ENCODE measurements at places on chromosomes 5 and 9.

GRCh38 chr9:119509291-119509905, 140.2 kb upstream of the BRINP1 start:
- no peak for DNase-seq

DNA sequence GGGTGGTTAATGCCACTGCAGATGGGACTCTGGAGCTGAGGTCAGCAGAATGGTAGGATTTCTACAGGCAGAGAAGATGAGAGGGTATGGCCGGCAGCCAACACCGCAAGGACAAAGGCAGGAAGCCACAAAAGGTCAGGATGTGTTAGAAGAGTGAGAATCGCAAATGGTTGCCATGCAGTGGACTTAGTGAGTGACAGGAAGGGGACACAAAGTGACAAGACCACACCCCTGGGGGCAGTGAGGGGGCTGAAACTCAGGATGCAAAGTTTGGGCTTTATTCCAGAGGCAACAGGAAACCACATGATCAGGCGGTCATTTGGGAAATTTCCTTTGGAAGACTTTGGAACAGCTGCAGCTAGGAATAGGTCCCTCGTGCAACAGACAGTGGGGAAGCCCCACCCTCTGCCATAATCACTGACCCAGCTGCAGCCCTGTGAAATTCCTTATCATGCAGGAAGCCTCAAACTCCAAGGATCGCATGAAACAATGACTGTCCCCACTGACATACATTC, 14.2 kb upstream of the CCDC180 start:
- no peak for DNase-seq

DNA sequence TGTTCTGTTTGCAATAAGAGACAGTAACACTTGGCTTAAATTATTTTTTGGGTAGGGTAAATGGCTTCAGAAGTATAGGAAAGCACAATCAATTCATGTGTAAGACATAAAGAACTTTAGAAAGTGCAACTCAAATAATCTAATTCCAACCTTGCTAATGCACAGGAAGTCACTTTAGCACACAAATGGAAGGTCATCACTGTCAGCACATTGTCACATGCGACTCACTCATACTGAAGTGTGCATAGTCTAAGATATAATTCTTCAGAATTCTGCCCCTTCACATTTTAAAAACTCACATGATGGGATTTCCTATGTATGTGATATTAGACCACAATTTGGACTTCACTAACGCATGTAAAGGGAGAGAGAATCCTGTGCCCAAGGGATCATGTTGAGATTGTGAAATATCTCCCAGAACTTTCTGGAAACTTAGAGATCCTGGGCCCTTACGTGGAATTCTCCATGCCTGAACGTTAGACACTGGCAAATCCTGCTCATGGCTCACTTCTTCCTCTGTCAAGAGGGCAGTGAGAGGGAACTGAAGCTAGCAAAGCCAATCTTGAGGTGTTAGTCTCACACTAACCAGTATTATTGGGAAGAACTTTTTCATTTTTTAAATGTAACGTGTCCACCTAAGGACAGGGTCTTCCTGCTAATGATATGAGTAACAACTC, 403.2 kb upstream of the PTGER4 start:
- DNase-seq = no peak

DNA sequence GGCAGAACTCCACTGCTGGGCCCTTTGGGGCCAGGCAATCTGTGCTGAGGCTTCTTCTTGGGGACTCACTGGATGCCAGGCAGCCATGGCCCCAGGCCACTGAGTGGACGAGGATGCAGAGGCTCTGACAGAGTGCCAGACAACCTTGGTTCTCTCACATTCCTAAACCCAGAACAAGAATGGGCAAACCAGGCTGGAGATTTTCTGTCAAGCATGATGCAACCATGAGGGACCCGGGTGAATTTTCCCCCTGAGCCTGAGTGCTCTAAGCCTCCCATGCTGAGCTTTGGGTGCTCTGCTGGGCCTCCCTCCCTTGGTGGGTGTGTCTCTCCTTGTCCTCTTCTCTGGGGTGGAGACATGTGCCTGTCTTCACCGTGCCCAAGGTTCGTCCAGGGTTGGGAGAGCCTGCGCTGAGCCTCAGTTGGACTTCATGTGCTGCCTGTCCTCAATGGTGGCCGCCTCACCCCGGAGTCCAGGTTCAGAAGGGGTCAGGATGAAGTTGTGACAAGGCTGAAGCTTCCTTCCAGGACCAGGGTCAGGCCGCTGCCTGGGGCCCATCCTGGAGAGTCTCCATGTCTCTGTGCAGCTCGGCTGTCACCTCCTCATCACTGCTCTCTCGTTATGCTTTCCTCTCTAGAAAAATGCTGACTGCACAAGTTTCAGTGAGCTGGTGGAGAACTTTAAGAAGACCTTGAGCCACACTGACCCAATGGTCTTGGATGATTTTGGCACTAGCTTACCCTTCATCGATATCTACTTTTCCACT, 24.1 kb downstream of the PITX1 start:
- DNase-seq = no peak

DNA sequence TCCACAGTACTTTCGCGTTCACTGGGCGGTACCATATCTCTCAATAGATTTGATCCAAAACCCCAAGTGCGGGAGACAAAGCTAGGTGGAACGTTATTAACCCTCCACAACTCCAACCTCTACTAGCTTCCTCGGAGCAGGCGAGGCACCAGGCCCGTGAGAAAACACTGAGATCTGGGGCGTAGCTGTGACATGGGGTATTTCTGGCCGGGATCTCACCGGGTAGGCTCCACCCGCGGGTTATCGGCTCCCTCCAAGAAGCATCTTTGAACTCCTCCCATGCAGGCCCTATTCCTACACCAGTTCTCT, 350 bp upstream of the SLC25A46 start:
- no peak for DNase-seq

DNA sequence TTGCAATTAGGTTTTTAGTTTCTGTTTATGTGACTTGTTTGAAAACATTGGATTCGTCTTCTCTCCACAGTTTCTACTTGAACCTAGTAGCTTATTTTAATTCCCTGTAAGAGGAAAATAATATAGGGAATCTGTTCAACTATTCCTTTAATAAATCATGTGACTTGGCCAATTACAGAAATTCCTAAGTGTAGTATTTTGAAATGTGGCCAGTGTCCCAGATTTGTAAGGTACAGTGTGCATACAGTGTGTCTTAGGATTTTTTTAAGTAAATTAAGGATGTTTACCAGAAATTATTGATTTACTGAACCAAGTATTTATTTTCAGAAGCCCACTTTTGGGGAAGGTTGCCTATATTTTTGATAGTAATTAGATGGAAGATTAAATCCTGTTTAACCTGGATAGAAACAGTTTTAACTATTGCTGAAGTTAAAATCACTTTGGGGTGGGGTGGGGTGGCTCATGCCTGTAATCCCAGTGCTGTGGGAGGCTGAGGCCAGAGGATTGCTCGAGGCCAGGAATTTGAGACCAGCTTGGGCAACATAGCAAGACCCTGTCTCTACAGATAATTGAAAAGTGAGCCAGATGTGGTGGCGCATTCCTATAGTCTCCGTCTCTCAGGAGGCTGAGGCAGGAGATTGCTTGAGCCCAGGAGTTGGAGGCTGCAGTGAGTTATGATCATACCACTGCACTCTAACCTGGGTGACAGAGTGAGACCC, 36.9 kb downstream of the G3BP1 start:
- DNase-seq = no peak

- no peak for DNase-seq
Measured at GRCh38 chr5:106397700-106398099, 1273.0 kb downstream of the EFNA5 start.

GRCh38 chr9:613771-614347, 227.6 kb upstream of the DMRT1 start:
- peak; percentile 98 for DNase-seq

DNA sequence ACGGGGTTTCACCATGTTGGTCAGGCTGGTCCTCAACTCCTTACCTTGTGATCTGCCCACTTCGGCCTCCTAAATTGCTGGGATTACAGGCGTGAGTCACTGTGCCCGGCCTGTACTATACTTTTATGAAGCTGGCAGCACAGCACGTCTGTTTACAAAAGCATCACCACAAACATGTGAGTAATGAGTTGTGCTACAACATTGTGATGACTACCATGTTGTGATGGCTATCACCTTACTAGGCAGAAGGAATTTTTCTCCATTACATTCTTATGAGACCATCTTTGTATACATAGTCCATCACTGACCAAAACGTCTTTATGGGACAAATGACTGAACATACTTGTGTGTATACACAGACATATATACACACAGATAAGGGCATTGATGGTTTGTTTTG, 1019.0 kb downstream of the CDH18 start:
- DNase-seq = no peak

DNA sequence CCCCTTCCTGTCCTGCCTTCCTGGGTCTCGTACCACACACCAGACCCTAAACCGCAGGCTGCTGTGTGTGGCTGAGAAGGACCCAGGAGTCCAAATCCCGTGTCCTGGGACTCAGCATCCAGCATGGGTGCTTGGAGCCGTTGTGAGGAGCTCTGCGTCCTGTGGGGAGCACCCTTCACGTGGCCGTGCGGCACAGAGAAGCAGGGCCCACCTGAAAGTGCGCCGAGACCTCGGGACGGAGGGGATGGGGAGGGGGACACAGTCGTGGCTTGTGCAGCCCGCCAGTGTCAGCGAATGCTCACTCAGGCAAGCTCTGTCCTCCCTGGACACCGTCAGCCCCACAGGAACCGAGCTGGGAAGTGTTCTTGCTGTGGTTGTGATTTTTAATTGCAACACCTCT, 244.6 kb downstream of the CACNA1B start:
- no peak for DNase-seq

DNA sequence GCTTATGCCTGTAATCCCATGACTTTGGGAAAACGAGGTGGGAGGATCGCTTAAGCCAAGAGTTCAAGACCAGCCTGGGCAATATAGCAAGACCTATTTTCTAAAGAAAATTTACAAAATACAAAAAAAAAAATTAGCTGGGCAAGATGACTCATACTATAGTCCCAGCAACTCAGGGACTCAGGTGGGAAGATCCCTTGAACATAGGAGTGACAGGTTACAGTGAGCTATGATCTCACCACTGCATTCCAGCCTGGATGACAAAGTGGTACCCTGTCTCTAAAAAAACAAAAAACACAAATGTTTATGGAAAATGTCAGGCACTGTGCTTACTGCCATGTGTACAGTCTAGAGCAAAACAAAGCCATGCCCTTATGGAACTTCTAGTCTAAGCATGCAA, 823.3 kb upstream of the DMAC1 start:
- no peak for DNase-seq

DNA sequence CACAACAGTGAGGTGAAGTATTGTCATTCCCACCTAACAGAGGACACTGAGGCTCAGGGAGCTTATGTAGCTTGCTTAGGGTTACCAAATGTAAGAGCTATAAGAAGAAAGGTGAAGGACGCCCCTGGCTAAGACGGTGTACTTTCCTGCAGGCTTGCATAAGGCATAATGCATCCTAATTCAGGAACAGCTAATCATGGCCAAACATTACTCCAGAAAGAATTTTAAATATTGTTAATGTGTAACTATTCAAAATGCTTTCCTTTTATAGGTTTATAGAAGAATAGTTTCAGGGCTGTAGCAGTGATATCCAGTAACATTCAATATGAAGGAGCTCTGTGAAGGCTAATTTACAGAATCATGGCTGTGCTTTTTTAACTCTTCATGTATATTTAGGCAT, 479.1 kb downstream of the BNC2 start:
- DNase-seq = no peak

GRCh38 chr5:1004461-1005248, 3.9 kb upstream of the NKD2 start:
- DNase-seq = no peak

GRCh38 chr5:125323613-125324012, 577.2 kb upstream of the ZNF608 start:
- DNase-seq = no peak

- DNase-seq = no peak
Measured at GRCh38 chr9:88814577-88814976, 176.7 kb upstream of the S1PR3 start.

DNA sequence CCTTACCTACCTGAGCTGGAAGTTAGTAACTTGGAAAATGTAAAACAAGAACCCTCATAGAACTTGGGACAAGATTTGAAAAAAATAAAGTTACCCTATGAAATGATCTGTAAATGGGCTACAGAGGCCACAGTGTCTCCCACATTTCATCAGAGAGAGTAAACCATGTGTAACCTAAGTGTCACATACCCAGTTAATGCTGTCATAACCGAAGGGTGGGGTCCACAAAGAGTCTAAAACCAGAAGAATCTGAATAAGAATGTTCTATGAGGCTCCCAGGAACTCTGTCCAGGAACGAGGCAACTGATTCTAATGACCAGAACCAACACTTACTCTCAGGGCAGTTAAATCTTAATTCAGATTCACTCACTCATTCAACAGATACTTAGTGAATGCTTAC, 1.0 kb upstream of the FAM13B start:
- DNase-seq = no peak

GRCh38 chr9:113857875-113858274, 18.2 kb upstream of the ZNF618 start:
- DNase-seq = no peak

DNA sequence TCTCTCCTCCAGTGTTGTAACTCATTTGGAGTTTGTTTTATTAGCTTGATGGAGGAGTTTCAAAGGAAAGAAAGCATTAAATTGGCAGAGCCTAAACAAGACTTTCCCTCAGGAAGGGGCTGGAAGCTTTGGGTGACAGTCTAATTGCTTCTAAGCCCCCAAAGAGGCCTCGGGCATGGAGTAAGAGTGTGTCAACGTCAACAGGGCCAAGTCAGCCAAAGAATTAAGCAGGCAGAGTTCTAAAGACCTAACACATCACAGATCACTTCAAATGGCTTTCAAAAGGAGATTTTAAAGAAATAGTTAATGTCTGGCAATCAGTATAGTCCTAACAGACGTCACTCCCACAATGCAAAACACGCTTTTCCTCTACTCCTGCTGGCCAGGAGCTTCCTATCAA, 234.5 kb downstream of the EFNA5 start:
- DNase-seq = no peak

DNA sequence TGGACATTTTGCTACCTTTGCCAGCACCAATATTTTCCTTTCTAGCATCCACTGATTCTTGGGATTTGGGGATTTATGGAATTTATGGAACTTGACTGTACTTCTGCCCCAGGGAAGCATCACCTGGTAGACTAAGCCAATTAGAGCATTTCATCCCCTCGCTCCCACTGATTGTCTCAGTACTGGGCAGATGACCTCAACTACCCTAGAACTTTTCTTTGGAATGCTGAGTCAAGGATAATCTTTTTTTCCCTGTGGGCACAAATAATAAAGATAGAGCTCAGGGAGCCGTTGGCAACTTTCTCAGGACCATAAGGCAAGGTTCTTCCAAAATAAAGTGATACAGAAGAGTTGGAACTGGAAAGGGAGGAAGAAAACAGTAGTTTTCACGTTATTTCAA, 438.4 kb downstream of the PLK2 start:
- no peak for DNase-seq

DNA sequence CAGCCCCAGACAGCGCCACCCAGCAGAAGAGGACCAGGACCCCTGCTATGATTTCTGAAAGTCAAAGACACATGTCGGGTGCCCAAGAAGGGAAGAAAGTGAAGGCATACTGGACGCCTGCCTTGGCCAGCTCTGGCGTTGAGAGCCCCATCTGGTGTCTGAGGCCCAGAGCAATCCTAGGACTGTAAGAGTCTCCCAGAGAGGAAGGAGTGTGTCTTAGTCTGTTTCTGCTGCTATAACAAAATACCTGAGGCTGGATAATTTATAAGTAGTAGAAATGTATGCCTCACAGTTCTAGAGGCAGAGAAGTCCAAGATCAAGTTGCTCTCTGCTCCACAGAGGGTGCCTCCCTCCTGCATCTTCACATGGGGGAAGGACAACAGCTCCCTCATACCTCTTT, 10.8 kb downstream of the RASGEF1C start:
- no peak for DNase-seq

- DNase-seq = no peak
Measured at GRCh38 chr5:67042176-67043003, 154.2 kb downstream of the CD180 start.

GRCh38 chr9:85586684-85587083, 155.1 kb downstream of the AGTPBP1 start:
- DNase-seq = no peak

Measured in AML-193 (cell line).